ENCODE measurements at places on chromosomes 13 and 19.
A peak's percentile ranks its signal among the peaks of the same experiment; 100 is the strongest.

GRCh38 chr13:32588736-32589135, 2.5 kb downstream of the PDS5B start:
- DNase-seq = no peak

DNA sequence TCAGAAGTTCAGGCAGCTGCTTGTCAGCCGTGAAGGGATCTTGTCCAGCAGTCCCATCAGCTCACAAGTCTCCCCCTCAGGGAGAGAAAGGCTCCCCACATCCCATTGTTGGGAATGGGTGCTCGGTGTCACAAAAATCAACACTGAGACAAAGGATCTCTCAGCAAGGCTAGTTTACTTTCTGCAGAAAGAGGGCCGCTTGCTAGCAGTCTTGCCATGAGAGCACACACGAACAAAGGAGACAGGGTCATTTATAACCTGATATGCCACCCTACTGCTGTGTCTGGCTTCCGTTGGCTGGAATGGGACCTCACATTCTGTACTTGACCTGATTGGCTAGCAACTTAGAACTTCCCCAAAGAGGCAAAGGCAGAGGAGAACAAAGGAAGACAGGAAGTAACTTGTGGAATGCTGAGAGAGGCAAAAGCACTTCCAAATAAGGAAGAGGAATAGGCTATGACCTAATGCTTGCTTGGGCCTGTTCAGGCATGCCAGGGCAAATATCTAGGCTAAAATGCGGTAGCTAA, 8.7 kb upstream of the IGFL3 start:
- DNase-seq = peak; percentile 90

DNA sequence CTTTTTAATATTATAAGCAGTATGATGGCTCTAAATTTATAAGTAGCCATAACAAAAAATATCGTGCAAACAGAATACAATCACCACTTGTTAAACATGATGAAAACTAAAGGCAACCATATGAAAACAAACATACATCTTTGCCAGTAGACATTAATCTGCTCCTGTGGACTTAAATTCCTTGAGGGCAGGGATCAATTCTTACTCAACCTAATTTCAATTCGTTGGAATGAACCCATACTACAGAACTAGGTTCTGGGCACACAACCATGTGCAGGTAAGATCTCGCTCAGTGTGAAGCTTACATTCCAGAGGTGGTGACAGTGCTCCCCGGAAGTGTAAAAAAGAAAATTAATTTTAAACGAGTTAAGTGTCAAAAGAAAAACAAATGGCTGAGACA, 13.4 kb downstream of the TBC1D4 start:
- DNase-seq = no peak

GRCh38 chr13:25394402-25395060, 22.8 kb downstream of the ATP8A2 start:
- no peak for DNase-seq

DNA sequence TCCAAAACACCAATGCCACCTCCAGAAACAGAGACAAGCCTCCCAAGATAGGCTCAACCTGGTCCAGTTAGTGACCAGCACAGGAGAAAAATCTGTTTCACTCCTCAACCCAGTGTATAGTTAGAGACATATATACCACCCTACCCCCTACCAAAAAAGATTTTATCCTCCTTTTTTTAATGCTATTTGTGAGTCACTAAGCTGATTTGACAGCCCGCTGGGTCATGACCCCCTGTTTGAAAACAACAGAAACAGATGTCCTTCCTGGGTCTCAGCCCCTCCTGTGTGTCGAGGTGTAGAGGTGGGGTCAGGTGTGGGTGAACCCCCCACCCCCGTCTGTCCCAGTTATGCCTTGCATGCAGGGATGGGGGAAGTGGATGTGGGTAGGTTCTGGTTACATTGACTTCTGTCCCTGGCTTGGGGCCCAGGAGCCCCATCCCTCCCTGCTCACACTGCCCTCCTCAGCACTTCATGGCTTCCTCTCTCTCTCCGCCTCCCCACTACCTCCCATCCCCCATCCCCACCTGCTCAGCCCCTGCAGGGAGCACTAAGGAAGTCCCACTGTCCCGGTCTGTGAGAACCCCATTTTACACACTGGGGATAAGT, 14.0 kb upstream of the TOMM40 start:
- DNase-seq = no peak

DNA sequence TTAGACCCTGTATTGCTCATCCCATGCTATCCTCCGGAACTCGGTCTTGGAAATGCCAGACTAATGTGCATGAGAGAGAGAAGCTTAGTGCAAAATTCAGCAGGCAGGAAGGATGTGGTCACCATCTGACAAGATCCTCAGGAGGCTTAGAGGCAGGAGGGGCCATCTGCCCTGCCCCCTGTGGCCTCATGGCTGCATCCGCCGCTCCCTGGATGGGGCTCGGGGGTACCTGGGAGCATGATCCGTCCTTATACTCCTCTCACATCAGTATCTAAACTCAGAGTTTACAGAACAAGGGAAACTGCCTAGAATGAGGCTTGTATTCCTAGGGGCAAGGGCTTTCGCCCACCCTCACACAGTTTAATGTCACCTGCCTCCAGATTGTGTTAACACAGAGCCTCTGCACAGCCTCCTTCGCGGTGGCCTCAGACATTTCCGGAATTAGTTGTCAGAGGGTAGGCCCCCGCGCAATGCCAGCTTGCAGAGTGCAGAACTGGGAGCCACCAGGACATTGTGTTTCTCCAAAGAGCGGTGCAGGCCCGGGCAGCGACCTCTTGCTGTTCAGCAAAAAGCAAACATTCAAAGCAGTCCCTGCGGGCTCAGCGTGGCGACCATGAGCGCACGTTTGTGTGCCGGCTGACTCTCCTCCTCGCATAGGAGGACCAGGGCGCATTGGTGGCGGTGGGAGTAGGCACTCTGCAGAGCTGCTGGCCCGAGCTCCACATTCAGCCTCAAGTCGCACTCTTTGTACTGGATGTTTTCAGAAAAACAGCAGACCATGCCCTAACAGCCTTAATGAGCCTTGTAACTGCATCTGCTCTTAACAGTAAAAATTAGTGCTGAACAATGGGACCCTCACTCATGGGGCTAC, 39.1 kb downstream of the GPR12 start:
- DNase-seq = no peak

GRCh38 chr19:38172001-38172400, 52.0 kb downstream of the DPF1 start:
- no peak for DNase-seq
